ENCODE measurements at places on chromosomes 5 and 9. TPM values are rescaled to one million over a fixed set of nuclear protein-coding genes. Genes with fewer than 3 reads are reported as not detected.

THBS4 gene
- polyA plus RNA-seq = 11.1 TPM

NFX1 gene
- polyA plus RNA-seq = 31.7 TPM

PCDHGB7 gene
- polyA plus RNA-seq = 15.6 TPM

IFNA16 gene
- polyA plus RNA-seq = not detected

CARTPT gene
- polyA plus RNA-seq = 0.30 TPM

PCDHB6 gene
- 3.0 TPM for polyA plus RNA-seq

WNK2 gene
- 13.2 TPM for polyA plus RNA-seq

QRFP gene
- 0.27 TPM for polyA plus RNA-seq

FSTL4 gene
- 0.74 TPM for polyA plus RNA-seq

NR5A1 gene
- polyA plus RNA-seq = not detected
